ENCODE measurements at places on chromosomes 2 and 18. TPM values are rescaled to one million over a fixed set of nuclear protein-coding genes. Genes with fewer than 3 reads are reported as not detected.

Gene TRABD2A
- total RNA-seq: not detected

Gene CD226
- total RNA-seq: 0.05 TPM

Gene MYL12B
- 123 TPM for total RNA-seq

Gene CD8B2
- total RNA-seq: not detected

Gene LRATD1
- total RNA-seq: 19.4 TPM

Gene IL36A
- not detected for total RNA-seq

Gene NDC80
- 7.7 TPM for total RNA-seq

Gene PLEK
- not detected for total RNA-seq

Gene MAIP1
- 18.1 TPM for total RNA-seq

Gene MRPS5
- 68.7 TPM for total RNA-seq

Gene EGR4
- not detected for total RNA-seq

Gene CYP1B1
- 3.4 TPM for total RNA-seq

DNA sequence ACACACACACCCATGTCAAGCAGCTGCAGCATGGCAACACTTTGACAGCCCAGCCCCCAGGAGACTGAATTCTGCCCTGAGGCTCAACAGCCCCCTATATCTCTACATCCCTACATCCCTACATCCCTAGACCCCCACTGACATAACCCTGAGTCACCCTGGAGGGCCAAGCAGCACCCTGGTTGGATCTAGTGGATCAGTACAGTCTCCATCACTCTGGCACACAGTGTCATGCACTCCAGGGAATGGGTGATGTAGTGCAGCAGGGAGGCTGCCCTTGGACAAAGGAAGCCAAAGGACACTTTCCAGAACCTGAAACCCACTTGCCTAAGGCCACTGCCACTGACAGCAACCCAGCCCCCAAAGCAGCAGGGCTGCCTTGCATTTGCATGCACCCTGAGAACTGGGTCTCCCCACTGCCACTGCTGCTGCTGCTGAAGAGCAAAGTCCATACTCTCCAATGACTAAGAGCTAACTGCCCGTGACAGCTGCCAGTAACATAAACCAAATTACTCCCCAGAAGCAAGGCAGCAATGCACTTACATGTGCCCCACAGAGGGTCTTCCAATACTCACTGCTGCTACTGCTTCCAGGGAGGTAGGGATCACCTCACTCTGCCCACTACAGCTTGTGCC, 681.6 kb upstream of the KLHL29 start:
- H3K36me3 ChIP-seq: no peaks in the 10 kb centered on the region
- H3K27ac ChIP-seq: no peak overlapping the region
- peaks cover 2% of the 10 kb centered on the region for H3K4me1 ChIP-seq
- no peak overlapping the region for H3K4me3 ChIP-seq
- no peak for DNase-seq
- H3K27me3 ChIP-seq: peaks cover 5% of the 10 kb centered on the region

DNA sequence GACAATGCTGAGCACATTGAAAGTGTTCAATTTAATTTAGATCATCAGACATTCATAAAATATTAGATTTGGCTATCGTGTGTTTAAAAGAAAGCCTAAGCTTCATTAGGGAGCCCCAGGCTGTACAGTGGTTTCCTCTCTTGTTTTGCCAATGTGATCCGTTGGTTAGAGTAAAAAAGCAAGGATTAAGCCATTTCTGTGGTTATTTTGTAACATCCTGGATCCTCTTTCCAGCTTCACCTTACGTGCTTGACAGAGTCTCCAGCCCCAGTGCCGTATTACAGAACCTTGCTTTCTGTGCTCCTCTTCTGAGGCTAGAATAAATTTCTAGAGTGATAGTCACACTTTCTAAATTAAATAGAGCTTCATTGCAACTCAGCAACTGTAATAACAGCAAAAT, 289.3 kb upstream of the LINC00305 start:
- no peaks in the 10 kb centered on the region for H3K27me3 ChIP-seq
- H3K4me1 ChIP-seq: peaks cover 4% of the 10 kb centered on the region
- DNase-seq: no peak
- H3K27ac ChIP-seq: no peak overlapping the region
- peaks cover 9% of the 10 kb centered on the region for H3K36me3 ChIP-seq

DNA sequence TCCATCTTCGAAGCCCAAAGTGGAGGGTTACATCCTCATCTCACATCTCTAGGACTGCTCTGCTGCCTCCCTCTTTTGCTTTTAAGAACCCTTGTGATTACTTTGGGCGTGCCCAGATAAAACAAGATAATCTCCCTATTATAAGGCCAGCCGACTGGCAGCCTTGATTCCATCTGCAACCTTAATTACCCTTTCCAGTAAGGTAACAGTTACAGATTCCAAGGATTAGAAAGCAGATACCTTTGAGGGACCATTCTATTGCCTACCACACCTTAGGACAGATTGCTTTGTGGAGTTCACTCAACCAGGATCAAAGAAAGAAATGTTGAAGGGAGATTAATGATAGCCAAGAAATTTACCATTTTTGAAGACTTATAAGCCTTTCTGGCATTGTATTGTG, 250.8 kb upstream of the ACVR2A start:
- H3K4me3 ChIP-seq: no peak overlapping the region
- H3K4me1 ChIP-seq: peaks cover 14% of the 10 kb centered on the region
- DNase-seq: no peak
- no peak overlapping the region for H3K27ac ChIP-seq
- H3K36me3 ChIP-seq: peaks cover 6% of the 10 kb centered on the region

GRCh38 chr2:191376981-191377629, 131.9 kb downstream of the MYO1B start:
- H3K4me3 ChIP-seq: no peak overlapping the region
- H3K27me3 ChIP-seq: no peaks in the 10 kb centered on the region

- H3K4me1 ChIP-seq: peaks cover 7% of the 10 kb centered on the region
- DNase-seq: peak; percentile 9
- H3K36me3 ChIP-seq: no peaks in the 10 kb centered on the region
- peaks cover 4% of the 10 kb centered on the region for H3K27me3 ChIP-seq
These were observed 2.1 kb downstream of the PROM2 start for GRCh38 chr2:95276244-95276887.

DNA sequence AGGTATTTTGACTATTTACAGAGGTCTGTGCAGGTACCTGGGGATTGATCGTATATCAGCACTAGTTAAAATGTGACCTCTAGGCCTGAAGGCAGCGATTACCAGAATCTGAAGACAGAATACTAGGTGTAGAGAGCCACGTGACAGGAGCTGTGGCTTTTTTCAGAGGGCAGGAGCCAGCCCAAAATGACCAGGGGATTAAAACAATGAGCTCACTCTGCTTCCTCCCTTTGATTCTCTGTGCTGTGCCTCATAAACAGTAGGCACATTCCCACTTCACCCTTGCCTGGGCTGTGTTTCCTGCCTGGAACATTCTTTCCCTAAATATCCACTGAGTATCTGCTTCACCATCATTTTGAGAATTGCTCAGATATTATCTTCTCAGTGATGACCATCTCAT, 15.2 kb downstream of the ITGAV start:
- H3K4me3 ChIP-seq: no peak overlapping the region
- H3K27ac ChIP-seq: no peak overlapping the region
- no peak for DNase-seq
- H3K4me1 ChIP-seq: no peaks in the 10 kb centered on the region
- no peaks in the 10 kb centered on the region for H3K27me3 ChIP-seq

DNA sequence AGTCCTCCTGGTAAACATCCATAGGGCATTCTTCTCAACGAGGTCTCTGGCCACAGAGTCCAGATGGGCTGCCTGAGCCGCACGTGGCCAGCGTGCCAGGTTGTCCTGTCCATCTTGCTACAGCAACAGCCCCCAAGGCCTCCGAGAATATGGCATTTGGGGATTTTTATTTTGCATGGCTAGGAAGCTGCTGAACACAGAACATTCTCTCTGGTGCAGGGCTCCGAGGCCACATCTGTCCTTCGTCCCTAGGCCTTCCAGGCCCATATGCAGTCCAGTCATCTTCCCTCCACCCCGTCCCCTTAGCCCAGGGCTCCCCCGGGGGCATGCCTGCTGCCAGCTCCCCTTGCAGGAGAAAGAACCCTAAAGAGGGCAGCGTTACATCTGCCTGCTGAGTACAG, 2.3 kb downstream of the HDAC4 start:
- peak overlapping the region; percentile 88 for H3K4me3 ChIP-seq
- peaks cover 6% of the 10 kb centered on the region for H3K27me3 ChIP-seq
- H3K4me1 ChIP-seq: peaks cover 44% of the 10 kb centered on the region
- no peaks in the 10 kb centered on the region for H3K36me3 ChIP-seq
- peak; percentile 91 for DNase-seq

DNA sequence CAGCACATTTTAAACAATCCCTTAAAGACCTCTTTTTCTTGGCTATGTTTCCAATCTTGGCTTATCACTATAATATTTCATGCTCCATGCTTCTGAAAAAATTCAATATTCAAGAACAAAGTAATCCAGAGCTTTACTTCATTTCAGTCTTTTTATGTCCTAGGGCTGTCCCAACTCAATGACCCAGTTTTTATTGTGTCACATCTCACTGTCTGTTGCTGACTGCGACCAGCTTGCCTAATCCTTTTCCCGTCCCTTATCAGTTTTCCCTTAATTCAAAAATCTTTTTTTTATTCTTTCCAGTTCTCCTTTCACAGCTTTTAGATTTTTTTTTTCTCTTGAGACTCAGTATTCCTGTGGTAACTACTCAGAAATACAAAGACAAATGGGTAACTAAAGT, 10.2 kb downstream of the TMEM17 start:
- DNase-seq: no peak
- no peak overlapping the region for H3K4me3 ChIP-seq
- no peaks in the 10 kb centered on the region for H3K27me3 ChIP-seq
- H3K36me3 ChIP-seq: no peaks in the 10 kb centered on the region

GRCh38 chr2:218435003-218435982, 16.4 kb downstream of the VIL1 start:
- H3K4me1 ChIP-seq: no peaks in the 10 kb centered on the region
- H3K27me3 ChIP-seq: no peaks in the 10 kb centered on the region
- no peak for DNase-seq
- H3K4me3 ChIP-seq: no peak overlapping the region
- no peak overlapping the region for H3K27ac ChIP-seq

DNA sequence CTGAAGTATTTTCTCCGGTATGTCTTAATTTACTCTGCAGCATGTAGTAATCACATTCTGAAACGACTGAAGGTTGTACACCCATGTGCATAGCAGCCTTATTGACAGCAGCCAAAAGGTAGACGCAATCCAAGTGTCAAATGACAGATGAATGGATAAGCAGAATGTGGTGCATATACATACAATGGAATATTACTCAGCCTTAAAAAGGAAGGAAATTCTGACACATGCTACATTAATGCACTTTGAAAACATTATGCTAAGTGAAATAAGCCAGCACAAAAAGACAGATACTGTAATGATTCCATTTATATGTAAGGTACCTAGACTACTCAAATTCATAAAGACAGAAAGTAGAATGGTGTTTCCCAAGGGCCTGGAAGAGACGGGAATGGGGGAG, 88.0 kb upstream of the EFEMP1 start:
- peaks cover 28% of the 10 kb centered on the region for H3K4me1 ChIP-seq
- H3K27me3 ChIP-seq: no peaks in the 10 kb centered on the region
- no peaks in the 10 kb centered on the region for H3K36me3 ChIP-seq
- peak overlapping the region; percentile 34 for H3K27ac ChIP-seq
- DNase-seq: no peak

DNA sequence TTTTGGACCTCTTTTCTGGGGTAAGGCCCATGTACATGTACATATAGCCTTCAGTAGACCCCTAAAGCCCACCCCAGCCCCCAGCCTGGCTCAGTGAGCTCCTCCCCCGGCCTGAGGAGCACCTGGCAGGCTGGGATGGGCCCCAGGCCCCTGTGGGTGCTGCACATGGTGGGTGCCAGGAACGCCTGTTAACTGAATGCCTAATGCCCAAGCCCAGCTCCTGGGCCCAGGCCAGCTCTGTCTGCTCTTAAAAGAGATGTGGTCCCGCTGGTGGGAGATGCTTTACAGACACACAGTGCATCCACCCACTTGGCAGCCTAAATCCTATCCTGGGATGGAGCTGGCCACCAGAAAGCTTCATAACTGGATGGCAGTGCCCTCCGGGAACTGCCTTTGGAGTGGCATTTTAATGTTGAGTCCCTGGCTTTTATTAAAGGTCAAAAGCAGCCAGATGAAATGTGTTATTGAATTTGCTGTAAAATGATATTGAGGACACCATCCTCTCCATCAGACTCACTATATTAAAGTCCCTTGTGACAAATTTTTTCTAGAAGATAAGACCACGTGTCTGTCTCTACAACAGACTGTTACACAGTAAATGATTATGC, 7.7 kb upstream of the OXER1 start:
- peaks cover 9% of the 10 kb centered on the region for H3K36me3 ChIP-seq
- peaks cover 8% of the 10 kb centered on the region for H3K27me3 ChIP-seq
- H3K4me1 ChIP-seq: peaks cover 3% of the 10 kb centered on the region
- H3K27ac ChIP-seq: no peak overlapping the region

DNA sequence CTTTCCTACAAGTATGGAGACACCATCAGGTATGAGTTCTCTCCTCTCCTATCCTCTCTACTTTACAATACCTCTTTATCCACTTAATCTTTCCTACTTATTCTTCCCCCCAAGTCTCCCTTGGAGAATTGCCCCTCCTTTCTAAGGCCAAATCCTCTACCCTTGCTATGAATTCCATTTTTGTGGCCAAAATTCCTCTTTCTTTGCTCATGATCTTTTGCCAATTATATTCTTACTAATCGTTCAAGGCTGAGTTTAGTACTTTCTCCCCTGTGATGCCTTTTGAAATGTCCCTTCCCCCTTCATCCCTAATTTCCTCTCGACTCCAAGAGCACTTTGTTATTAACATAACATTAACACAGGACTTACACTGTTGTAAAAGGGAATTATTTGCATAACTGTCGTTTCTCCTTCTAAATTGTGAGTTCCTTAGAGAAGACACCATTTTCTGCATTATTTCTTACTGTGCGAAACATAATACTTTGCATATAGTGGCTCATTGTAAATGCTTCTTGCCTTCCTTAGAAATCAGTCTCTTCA, 133.4 kb downstream of the KCTD1 start:
- peaks cover 2% of the 10 kb centered on the region for H3K27me3 ChIP-seq
- no peaks in the 10 kb centered on the region for H3K4me1 ChIP-seq
- no peak overlapping the region for H3K4me3 ChIP-seq
- DNase-seq: no peak

- no peak overlapping the region for H3K4me3 ChIP-seq
- H3K4me1 ChIP-seq: no peaks in the 10 kb centered on the region
- DNase-seq: no peak
- H3K27ac ChIP-seq: no peak overlapping the region
- no peaks in the 10 kb centered on the region for H3K36me3 ChIP-seq
These were observed 72.0 kb upstream of the EPB41L5 start for GRCh38 chr2:119940856-119941255.

DNA sequence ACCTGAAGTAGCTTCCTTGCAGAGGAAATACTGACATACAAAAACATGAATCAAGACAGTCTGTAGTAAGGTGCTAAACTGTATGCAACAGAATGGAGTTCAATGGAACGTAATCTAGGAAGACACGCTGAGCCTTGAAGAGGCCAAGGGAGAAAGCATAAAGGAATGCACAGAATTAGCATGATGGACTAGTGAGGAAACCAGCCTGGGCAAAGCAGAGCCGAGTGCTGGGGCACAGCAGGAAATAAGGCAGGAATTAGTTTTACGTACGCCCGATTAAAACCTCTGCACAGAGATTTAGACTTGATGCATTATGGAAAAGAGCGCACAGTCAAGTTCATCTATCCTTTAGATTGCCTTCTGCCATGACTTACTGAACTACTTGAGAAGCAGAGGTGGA, 200.3 kb downstream of the DLGAP1 start:
- no peaks in the 10 kb centered on the region for H3K4me1 ChIP-seq
- no peaks in the 10 kb centered on the region for H3K36me3 ChIP-seq
- H3K4me3 ChIP-seq: no peak overlapping the region
- no peak for DNase-seq

- no peak for DNase-seq
- no peak overlapping the region for H3K4me3 ChIP-seq
- H3K27me3 ChIP-seq: no peaks in the 10 kb centered on the region
- no peaks in the 10 kb centered on the region for H3K4me1 ChIP-seq
- peaks cover 8% of the 10 kb centered on the region for H3K36me3 ChIP-seq
- H3K27ac ChIP-seq: no peak overlapping the region
These were observed 56.0 kb downstream of the CYBRD1 start for GRCh38 chr2:171578127-171578803.
